ENCODE measurements at places on chromosomes 13 and 19.

DNA sequence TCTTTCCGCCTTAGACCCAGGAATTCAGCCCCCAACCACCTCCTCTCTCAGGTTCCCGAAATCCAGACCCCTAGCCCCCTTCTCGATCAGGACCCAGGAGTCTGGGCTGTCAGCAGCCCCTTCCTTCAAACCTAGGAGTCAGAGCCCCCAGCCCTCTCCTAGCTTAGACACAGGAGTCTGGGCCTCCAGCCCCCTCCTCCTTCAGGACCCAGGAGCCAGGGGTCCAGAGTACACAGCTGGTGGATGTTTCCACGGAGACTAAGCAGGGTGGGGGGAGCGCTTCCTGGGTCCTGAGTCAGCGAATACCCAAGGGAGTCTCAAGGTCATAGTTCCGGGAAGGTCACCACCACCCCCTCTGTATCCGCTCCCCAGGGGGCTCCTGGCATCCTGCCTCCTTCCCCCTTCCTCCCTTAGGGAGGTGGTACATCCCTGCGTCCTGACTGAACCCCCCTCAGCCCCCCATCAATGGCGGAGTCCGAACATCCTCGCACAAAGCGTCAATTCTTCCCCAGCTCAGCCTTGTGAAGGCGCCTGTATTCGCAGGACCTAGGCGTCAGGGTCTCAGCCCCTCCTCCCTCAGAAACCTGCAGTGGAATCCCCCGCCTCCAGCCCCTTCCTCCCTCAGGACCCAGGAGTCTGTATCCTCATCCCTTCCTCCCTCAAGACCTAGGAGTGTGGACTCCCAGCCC is 4.6 kb downstream of the CADM4 start:
- DNase-seq = no peak

DNA sequence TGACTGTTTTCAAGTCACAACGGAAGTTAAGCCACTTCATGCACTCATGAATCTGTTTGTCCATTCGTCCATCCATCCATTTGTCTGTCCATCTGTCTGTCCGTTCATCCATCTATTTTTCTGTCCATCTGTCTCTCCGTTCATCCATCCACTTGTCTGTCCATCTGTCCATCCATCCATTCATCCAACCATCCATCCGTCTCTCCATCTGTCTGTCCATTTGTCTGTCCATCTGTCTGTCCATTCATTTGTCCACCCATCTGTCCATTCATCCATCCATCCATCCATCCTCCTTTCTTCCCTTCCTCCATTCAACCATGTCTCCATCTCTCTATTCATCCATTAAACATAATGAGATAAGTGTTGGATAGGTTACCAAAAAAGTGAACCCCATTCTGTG is 123.5 kb upstream of the UQCRFS1 start:
- no peak for DNase-seq

DNA sequence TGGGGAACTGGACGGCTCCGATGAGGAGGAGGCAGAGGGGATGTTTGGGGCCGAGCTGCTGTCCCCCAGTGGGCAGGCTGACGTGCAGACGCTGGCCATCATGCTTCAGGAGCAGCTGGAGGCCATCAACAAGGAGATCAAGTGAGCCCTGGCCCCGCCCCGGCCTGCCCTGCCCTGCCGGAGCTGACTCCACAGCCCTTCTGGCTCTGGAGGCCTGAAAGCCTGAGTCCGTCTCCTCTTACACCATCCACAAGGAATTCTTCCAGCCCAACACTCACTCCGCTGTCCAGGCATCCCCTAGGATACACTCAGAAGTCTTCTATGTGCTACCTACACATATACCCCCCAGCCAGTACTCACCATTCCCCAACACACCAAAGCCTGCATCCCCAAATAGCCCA is 17.4 kb downstream of the PPFIA3 start:
- DNase-seq = no peak

DNA sequence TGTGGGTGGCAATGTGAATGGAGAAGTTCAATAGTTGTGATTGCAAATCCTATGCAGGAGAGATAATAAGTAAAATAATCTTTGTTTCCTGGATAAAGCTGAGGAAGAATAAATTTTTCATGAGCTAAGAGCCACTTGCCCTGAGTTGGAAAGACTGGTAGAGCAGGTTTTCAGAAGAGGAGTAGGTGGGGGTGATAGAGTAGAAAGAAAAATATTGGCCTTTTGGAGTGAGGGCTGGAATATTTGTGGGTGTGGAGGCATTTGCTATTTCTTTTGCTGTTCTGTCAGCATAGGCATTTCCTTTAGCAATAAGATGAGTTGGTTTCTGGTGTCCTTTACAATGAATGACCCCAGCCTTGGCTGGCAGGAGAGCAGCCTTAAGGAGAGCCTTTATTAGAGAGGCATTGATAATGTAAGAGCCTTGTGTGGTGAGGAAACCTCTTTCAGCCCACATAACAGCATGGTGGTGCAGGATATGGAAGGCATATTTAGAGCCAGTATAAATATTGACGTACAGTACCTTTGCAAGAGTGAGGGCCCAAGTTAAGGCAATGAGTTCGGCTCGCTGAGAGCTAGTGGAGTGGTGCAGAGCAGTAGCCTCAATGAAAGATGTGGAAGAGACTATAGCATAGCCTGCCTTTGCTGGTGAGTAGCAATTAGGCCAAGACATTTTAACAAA is 11.6 kb upstream of the ZNF431 start:
- no peak for DNase-seq

DNA sequence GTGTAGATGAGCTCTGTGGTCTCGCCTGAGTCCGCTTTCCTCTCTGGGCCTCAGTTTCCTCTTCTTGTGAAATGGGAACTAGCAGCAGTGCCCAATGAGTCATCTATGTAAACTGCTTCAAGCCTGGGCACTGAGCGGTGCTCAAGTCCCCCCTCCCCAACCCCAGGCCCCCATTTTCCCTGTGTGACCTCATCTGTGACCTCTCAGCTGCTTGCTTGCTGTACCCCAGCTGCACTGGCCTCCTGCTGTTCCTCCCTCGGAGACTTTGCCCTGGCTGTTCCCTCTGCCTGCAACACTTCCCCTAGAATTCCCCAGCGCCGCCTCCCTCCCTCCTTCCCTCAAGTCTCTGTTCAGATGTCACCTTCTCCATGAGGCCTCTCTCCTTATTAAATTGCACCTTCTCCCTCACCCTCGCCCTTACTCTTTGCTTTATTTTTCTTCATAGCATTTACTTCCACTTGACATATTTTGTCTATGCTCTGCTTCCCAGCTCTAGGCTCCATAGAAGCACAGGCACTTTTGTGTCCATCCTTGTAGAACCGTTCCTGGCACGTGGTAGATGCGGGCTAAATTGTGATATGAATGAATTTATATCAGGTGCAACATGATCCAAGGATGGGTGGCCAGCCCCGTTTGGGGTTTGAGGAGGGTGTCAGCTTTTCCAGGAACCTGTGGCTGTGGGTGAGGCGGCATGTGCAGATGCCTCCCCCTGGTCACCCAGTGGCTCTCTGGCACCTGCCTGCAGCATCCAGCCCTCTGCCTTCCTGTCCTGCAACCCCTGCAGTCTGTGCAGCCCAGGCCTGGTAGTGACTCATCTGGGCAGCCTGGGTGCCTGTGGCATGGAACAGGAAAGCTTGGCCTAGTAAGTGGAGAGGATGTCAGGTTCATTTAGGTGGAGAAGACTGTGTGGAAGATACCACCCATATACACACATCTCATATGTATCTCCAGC is 26.3 kb downstream of the SIPA1L3 start:
- DNase-seq = no peak

- DNase-seq = no peak
These were observed 63.5 kb upstream of the SERP2 start for GRCh38 chr13:44309794-44310757.

DNA sequence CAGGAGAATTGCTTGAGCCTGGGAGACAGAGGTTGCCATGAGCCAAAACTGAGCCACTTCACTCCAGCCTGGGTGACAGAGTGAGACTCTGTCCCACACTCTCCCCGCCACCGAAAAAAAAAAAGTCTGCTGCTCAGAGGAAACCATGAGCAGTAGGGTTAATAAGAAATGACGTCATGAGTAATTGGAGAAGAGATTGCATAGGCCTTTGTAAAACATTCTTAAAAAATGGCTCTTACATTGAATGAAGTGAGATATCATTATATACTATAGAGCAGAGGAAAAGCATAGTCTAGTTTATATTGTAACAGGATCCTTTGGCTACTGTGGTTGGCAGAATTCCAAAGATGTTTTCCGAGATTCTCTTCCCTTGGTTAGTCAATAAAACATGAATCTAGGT is 228.2 kb downstream of the PCDH20 start:
- no peak for DNase-seq

- no peak for DNase-seq
These were observed 474.0 kb downstream of the FOXO1 start for GRCh38 chr13:40192452-40192851.

DNA sequence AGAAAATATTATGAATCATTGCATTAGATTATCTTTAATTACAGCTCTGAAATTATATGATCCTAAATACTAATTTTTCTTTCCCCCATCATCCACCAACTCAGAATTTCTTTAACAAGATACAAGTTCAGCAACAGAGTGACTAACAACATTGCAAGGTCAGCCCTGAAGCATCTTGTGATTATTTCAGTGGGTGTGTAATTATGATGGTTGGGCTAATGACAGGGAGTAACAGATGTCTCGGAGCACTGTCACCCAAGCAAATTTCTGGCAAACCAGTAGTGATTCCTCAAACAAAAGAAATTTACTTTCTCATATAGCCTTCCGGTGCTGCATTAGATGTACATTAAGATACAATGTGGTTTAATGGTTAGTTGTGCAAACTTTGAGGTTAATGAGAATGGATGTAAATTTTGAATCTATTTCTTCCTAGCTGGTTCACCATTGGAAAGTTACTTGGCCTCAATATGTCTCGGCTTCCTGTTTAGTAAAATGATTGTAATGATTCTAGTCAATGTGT is 238.9 kb downstream of the ITGBL1 start:
- no peak for DNase-seq

DNA sequence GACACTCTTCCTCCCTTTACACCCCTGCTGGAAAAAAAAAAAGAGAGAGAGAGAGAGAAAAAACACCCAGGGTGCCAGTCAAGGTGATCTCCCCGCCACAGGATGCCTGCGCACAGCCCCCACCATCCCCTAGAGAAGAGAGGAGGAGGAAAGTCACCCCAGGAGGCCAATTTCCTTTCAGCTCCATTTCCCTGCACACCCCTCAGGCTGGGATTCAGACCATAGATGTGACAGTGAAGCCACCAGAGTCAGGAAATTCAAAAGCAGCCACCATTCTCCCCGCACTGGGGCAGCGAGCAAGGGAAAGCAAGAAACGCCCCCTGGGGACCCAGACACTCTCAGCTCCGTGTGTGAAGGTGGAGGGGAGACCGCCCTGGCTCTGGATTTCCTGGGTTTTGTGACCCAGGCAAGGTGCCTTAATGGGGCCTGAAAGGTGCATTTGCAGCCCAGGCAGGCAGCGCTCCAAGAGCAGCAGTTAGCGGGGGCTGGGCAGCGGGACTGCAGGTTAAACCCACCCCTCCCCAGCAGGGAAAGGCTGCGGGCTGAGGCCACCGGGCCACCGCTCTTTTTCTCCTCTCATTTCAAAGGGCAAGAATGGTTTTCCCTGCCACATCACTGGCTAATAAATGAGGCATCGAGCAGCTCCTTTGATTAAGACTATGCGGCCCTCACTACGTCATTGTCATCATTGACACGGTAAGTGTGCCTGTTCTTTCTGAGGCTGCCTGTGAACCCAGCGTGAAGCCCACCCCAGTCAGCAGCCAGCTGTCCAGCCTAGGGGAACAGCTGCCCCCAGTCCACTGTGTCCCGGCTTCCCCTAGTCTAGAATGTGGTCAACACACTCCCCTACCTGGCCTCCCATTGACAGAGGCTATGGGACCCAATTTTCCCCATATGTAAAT is 83.8 kb upstream of the TM9SF2 start:
- no peak for DNase-seq

- DNase-seq = no peak
These were observed 14.7 kb upstream of the DHDH start for GRCh38 chr19:48918801-48919247.

GRCh38 chr13:27168906-27169657 is 2.5 kb downstream of the USP12 start:
- no peak for DNase-seq

DNA sequence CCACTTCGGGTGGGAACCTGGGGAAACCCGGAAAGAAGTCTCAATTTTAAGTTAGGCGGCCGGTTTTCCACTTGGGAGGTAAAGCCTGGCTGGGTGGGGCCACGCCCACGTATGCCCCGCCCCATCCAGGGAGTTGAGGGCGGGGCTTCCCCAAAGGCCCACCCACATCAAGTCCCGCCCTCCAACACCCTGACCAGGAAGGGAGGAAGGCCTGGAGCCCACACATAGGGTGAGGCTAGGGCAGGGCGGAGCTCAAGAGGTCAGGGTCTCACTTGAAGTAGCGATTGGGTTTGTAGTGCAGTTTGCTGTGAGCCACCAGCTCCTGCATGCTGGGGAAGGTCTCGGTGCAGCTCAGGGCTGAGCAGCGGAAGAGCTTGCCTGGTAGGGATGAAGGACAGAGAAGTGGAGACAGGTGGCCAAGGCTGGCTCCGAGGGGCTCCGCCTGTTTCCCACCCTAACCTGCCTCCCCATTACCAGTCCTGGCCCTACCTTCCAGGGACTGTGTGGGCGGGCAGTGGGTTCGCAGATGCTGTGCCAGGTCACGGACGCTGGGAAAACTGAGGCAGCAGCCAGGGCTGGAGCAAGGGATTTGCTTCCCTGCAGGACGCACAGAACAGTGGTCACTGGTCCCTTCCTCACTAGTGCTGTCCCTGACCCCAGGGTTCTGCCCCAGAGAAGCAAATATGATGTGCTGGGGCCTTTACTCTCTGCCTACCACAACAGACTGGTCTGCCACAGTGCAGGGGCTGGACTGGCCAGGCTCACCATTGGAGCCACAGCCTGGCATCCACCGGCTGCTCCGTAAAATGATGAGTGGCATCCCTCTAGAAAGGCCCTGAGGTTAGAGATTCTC is 1.6 kb downstream of the ZNF414 start:
- DNase-seq = no peak

DNA sequence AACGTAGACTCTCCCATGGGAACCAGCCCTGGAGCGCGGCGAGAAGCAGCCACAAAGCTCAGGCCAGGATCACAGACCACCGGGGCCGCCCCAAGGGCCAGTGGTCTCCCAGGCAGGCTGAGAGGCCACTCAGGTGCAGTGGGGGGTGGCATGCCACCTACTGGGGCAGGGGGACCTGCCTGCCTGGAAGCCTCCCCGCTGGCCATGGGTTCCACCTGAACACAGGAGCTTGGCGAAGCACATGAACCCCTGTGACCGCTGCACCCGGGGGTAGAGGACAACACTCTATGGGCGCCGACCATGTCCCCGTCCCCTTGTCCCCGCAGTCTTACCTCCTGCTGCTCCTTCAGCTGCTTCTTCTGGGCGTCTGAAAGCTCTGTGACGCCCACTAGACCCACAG is 6.8 kb upstream of the TM6SF2 start:
- DNase-seq = no peak

DNA sequence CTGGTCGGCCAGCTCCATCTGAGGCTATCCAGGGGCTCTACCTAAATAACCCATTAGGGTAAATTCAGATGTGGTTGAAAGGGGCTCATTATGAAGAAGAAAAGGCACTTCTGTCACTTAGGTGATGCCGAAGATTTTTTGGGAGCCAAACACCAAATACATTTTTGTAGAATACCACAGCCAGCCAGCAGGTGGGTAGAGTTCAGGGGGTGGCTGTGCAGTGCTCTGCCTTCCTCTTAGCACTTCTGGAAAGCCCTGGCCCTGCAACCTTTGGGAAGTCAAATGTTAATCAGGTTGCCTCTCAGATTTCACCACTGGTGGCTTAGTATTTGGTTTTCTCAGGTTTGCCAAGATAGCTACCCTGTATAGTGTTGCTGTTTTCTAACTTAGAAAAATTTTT is 18.5 kb upstream of the GPR18 start:
- DNase-seq = no peak

GRCh38 chr19:3094601-3095440 is 659 bp downstream of the GNA11 start:
- DNase-seq = no peak

GRCh38 chr19:53177986-53178385 is 15.2 kb downstream of the ZNF665 start:
- no peak for DNase-seq

Data from GF-D8 (cell line).